Femur (tissue), 1 donor: ENCODE measurements at places on chromosomes 7 and 10.

- no peak for DNase-seq
Measured at GRCh38 chr7:92766461-92767003, 69.8 kb downstream of the CDK6 start.

GRCh38 chr10:112960151-112960681, 10.2 kb downstream of the TCF7L2 start:
- DNase-seq = no peak

DNA sequence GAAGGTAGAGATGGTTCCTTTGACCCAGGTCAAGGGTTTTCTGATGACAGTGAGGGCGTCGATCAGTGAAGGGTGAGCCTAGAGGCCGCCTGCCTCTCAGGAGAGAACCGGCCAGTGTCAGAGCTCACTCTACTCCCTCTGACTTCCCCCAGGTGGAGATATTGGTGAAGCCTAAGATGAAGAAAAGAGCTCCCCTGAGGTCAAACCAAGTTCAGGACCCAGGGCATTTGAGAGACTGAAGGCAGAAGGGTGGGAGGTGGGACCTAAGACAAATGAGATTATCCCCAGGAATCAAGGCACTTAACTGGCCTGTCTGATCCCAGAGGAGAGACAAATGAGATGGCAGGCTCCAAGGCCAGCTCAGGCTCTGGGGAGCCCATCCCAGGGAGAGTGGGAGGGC, 104.7 kb downstream of the CDH23 start:
- no peak for DNase-seq

GRCh38 chr7:81937091-81937490, 167.2 kb upstream of the HGF start:
- no peak for DNase-seq

- no peak for DNase-seq
Measured at GRCh38 chr10:100811261-100811660, 65.9 kb downstream of the PAX2 start.

- no peak for DNase-seq
Measured at GRCh38 chr7:23212841-23213240, 31.0 kb downstream of the NUP42 start.

GRCh38 chr7:55191161-55191925, 172.5 kb downstream of the EGFR start:
- no peak for DNase-seq

- no peak for DNase-seq
Measured at GRCh38 chr10:52232561-52233350, 81.3 kb upstream of the DKK1 start.

DNA sequence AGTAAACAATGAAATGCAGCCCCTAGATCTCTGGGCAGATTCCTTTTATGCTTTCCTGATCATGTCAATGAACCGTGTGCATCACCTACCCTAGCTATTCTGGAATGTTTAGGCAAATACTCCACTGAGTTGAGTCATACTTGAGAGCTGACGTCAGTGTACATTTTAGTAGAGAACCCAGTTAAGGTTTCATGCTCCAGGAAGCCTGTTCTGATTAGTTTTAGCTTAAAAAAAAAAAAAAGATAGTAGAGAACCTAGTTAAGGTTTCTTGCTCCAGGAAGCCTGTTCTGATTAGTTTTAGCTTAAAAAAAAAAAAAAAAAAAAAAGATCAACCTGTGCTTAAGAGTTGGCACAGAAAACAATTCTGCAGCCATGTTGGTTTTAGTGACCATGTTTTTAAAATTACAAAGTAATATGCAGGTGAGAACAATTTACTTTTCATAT, 3.7 kb upstream of the MCU start:
- no peak for DNase-seq

DNA sequence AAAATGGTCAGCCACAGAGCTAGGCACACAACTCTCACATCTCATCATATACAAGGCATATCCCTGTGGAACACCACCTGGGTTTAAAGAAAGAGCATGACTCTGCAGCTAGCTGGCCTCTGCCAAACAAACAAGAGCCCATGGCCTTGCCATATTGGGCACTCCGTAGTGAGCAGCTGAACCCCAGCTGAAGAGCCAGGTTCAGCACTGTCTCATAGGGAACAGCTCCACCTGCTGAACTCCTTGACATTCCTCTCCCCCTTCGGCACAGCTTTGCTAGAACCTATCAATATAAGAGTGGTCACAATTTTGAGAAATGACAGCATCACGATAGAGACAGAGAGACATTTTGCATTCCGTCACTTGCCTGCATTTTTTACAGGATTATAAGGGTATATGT, 20.0 kb downstream of the SORCS1 start:
- DNase-seq = no peak

DNA sequence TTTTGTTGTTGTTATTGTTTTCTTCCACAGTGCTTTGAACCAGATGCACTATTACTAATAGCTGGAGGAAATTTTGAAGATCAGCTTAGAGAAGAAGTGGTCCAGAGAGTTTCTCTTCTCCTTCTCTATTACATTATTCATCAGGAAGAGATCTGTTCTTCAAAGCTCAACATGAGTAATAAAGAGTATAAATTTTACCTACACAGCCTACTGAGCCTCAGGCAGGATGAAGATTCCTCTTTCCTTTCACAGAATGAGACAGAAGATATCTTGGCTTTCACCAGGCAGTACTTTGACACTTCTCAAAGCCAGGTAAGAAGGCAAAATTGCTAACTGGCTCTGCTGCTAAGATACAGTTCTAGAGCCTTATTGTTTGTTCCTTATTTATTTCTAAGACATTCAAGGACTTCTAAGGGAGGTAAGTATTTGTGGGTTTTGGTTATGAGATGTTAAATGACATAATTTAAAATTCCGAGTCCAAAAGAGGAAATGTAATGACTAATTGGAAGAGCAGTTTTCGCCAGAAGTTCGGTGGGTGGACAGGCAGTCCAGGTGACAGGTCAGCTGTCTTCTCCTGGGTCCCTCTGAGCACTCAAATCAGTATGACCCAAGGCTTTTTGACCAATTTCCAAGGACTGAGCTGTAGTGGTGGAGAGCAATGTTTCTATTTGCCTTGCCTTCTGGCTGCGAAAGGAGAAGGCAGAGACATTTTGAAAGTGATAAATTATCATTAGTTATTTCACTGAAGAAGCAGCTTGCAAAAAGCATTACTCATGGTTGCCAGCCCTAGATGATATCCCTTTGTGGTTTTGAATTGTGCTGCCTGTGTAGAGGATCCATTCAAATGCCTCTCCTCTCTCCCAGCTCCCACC, 10.1 kb downstream of the SLC39A12 start:
- no peak for DNase-seq

GRCh38 chr7:133124974-133125373, 43.1 kb upstream of the CHCHD3 start:
- DNase-seq = no peak

GRCh38 chr7:26275213-26275612, 16.4 kb upstream of the SNX10 start:
- DNase-seq = no peak

DNA sequence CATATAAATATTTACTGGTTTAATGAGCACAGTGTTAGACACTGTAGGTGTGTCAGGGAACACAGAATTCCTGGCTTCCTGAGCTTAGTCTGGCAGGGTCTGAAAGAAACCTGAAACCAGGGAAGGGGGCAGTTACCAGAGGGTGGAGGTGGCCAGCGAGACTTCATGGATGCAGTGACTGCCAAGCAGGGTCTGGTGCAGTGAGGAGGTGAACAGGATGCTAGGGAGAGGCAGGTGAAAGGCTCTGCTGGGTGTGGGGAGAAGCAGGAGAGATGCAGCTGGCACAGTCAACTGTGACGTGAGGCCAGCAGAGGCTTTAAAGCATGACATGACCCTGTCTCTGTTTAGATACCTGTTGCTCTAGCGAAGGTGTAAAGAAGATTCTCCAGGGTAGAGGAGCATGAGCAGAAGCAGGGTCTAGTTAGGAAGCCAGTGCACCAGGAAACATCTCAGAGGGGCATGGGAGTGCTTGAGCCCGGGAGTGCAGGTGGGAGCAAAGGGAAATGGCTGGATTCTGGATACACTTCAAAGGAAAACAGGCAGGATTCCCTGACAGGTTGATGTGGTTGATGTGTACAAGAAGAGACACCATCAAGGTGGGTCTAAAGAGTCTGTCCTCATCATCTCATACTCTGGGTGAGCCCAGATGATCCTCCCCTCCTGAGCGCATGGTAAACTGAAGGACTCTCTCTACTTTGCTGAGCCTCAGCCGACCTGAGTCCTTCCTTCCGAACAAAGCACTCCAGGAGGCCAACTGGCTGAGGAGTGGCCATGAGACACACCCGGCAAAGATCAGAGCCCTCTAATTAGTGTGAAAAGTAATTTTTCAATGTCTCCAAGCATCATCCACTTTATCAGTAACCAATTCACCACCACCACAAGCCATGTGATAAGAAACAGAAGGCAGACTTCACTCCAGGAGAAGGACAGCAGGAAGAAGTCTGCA, 186.8 kb downstream of the COBL start:
- no peak for DNase-seq

DNA sequence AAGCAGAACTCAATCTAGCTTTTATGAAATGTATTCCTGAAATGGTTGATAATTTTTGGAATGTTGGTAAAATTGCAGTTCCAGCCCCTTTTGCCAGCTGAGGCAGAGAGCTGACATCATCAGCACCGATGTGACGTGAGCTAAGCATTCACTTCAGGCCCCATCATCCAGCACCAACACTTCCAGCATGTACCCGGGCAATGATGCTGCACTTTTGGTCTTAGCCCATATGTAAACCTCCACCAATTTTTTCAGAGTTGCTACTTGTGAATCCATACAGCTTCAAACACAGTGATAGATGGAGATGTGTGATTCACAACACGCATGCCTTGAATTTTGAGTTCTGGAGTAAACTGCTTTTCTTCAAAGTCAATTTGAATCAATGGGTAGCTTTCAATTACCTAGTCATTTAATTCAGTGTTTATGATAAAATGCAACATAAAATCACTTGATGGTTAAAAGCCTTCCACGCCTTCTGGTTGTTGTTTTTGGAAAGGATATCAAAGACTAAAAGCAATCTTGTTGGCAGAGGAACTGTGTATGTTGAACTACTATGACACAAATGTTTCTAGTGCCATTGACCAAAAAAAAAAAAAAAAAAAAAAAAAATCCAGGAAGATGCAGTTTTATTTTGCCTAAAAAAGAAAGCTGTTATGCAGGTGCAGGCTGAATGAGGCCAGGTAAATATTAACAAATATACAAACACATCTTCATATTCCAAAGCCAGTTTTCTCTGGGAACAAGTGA, 73.9 kb downstream of the NRP1 start:
- no peak for DNase-seq

DNA sequence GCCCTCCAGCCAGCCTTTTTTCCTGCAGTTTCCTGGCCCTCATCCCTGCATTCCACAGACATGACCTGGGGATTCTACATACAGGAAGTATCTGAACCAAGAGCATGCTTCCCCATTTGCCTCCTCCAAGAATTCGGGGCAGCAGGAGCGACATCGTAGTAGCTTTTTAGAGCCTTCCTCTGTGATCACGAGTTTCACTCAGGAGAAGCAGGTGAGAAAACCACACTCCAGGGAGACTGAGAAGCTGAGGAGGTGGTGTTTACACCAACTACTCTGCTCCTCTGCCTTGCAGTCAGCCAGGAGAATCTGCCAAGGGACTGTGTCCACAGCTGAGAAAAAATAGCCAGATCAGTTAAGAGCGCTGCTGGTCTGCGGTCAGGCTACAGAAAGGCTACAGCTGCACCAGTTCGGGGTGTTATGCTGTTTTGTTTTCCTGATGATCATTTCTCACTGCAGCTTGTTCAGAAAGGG, 54.1 kb downstream of the HSPA12A start:
- peak; percentile 55 for DNase-seq
